Inflammatory macrophage treated with lipopolysaccharide for 1 hour (primary cell): ENCODE measurements at places on chromosomes 16 and 17.
A peak's percentile ranks its signal among the peaks of the same experiment; 100 is the strongest.

DNA sequence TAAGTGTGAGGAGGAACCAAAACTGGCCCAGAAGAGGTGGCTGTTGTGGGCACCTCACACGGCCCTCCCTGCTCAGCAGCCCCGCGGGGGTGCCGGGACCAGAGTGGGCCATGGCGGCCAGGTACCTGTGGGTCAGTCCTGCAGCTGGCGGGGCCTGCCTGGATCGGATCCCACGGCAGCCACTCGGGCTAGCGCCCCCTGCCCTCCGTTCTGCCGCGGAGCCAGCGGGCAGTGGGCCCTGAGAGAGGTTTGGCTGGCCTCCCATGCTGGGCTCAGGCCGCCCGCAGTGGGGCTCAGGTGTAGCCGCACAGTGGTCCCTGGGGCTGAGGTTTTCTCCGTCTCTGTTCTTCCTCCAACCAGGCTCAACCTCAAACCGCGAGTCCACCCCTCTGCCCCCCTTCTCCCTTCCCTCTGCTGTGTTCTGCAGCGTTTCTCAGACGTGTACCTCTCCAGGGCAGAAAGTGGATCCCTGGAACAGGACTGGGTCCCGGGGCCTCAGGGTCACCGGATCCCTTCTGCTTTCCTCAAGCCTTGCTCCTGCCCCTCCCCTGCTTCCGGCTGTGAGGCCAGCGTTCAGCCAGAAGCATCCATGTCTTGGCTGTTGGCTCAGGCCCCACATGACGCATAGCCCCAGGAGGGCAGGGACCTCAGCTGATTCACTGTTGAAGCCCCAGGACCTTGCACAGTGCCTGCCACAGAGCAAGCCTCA is 28.6 kb upstream of the ITGA3 start:
- DNase-seq = peak; percentile 58

DNA sequence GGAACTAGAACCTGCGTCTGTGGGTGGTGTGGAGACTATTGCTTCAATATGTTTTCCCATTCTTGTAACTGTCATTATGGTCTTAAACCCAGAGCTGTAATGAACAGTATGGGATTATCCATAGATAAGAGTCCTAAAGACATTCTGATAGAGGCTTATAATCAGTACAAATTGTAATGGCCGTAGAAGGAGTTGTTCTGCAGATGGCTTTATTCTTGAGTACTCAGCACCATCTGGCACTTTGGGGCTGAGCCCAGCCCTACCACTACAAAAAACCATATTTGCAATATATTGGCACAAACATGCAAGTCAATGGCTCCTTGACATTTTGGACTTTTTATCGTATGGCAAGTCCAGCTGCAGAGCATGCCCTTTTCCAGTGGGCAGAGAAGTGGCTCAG is 150.0 kb downstream of the HS3ST4 start:
- no peak for DNase-seq

- no peak for DNase-seq
Measured at GRCh38 chr16:35552763-35553162, 2093.4 kb downstream of the TP53TG3F start.

GRCh38 chr16:66473051-66473571 is 46.0 kb downstream of the BEAN1 start:
- DNase-seq = no peak

DNA sequence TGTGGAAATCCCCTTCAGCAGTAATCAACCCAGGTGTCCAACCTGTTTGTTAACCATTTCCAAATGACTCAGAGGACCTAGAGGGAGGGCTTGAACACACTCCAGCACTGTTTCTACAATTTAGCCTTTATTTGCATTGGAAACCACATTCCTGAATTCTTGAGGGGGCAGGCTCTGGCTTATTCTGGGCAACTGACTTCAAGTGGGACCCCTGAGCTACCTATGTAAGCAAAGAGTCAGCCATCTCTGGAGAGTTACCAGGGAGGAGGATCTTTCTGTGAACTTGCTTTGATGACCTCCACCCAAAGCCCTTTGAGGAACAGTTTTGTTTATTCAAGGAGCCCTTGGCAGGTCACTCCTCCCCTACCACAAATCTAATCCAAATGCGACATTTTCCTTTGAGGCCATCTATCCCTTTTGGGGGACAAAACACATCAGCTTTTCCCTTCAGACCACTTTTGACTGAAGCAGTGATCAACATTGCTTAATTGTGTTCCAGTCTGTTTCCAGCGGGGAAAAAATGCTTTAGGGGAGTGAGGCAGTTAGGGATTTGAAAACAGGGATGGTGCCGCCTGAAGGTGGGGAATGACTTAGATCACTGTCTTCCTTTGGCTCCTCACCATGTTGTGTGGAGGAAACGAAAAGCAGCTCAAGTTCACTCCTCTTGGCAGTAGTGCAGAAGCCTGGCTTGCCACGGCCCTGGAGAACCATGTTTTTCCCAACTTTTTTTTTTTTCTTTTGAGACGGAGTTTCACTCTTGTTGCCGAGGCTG is 46.2 kb downstream of the TUBD1 start:
- DNase-seq = peak; percentile 50

DNA sequence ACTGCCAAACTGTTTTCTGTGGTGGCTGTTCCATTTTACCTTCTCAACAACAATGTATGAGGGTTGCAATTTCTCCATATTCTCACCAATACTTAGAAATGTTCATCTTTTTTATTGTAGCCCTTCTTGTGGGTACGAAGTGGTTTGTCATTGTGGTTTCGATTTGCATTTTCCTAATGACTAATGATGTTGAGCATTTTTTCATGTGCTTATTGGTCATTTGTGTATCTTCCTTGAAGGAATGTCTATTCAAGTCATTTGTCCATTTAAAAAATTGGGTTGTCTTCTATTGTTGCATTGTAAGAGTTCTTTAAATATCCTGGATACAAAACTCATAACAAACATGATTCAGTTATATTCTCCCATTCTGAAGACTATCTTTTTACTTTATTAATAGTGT is 47.5 kb upstream of the CCL2 start:
- DNase-seq = peak; percentile 62

- no peak for DNase-seq
Measured at GRCh38 chr17:2251098-2251497, 52.5 kb downstream of the SMG6 start.
